Fibroblast of mammary gland (primary cell): ENCODE measurements at places on chromosomes 16 and 17.

- DNase-seq, result no peak
These were observed 86.0 kb upstream of the KIF2B start for GRCh38 chr17:53736516-53737240.

GRCh38 chr16:56399486-56399885 lies 25.9 kb downstream of the AMFR start:
- DNase-seq, result no peak

DNA sequence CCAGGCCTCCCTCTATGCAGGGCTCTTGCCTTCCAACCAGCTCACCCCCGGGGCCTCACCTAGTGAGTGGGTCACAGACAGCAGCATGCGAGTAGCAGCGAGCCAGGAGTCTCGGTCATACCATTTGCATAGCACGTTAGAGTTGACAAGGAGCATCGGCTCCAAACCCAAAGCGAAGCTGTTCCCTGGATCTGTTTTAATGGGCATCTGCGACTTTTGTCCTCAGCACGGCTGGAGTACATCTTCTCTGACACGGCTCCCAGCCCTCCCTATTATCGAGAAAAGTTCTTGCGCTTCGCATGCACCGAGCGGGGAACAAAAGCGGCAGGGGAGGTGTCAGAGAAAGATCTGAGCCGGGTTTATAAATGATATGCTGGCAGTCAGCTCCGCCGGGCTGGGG lies 253.3 kb downstream of the MAF start:
- DNase-seq, result no peak

GRCh38 chr17:40108970-40109824 lies 8.8 kb upstream of the NR1D1 start:
- peak; percentile 38 for DNase-seq

- DNase-seq, result no peak
These were observed 20.2 kb upstream of the CCL1 start for GRCh38 chr17:34383216-34383615.

DNA sequence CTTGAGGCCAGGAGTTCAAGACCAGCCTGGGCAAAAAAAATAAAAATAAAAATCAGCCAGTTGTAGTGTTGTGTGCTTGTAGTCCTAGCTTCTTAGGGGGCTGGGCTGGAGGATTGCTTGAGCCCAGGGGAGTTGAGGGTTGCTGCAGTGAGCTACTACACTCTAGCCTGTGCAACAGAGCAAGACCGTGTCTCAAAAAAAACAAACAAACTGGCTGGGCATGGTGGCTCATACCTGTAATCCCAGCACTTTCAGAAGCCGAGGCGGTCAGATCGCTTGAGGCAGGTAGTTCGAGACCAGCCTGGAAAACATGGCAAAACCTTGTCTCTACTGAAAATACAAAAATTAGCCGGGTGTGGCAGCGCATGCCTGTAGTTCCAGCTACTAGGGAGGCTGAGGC lies 4.9 kb upstream of the UBALD2 start:
- DNase-seq, result no peak

DNA sequence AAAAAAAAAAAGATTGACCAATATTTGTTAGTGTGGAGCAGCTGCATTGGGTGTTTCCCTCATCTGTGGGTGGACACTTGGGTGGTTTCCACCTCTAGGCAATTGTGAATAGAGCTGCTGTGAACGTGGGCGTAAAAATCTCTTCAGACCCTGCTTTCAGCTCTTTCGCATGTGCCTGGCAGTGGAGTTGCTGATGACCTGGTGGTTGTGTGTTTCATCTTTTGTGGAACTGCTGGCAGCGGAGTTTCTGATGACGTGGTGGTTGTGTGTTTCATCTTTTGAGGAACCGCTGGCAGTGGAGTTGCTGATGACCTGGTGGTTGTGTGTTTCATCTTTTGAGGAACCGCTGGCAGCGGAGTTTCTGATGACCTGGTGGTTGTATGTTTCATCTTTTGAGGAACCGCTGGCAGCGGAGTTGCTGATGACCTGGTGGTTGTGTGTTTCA lies 21.4 kb downstream of the ZC3H18 start:
- DNase-seq, result peak; percentile 98

DNA sequence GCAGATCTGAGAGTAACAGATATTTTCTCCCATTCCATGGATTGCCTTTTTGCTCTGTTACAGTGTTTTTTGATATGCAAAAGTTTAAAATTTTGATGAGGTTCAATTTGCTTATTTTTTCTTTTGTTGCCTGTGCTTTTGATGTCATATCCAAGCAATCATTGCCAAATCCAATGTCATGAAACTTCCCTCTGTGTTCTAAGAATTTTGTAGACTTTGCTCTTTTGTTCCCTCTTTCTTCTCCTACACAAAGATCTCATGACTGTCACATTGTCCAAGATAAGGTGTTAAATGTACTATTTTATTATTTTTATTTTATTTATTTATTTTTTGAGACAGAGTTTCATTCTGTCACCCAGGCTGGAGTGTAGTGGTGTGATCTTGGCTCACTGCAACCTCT lies 18.9 kb upstream of the KCNH6 start:
- no peak for DNase-seq

GRCh38 chr16:68022278-68022727 lies 729 bp downstream of the DDX28 start:
- DNase-seq, result peak; percentile 10

GRCh38 chr17:647324-648197 lies 67.1 kb downstream of the VPS53 start:
- no peak for DNase-seq

DNA sequence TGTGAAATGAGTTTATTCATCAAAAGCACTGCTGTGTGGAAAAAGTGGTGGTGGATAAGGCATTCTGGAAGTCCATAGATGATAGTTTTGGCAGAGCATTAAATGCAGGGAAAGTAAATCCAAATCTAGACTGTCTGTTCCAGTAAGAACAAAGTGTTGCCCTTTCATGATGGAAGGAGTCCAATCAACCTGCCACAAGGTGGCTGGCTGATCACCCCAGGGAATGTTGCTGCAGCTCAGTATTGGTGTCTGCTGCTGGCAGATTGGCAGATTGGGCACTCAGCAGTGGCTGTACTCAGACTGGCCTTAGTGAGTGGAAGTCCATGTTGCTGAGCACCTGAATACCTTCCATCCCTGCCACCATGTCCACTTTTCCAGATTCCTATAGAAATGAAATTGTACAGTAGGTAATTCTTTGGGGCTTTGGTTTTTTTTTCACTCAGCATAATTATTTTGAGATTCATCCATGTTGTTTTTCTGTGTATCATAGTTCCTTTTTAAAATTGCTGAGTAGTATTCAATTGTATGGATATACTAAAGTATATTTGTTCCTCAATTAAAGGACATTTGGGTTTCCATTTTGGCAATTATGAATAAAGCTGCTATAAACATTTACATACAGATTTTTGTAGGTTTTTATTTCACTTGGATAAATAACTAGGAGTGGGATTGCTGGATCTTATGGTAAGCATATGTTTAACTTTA lies 14.3 kb downstream of the DYNLL2 start:
- DNase-seq, result no peak

GRCh38 chr17:37842401-37842800 lies 81.8 kb upstream of the TBC1D3K start:
- DNase-seq, result no peak

- peak; percentile 79 for DNase-seq
These were observed 4.1 kb downstream of the MGAT5B start for GRCh38 chr17:76872221-76872873.

GRCh38 chr17:42518755-42519545 lies 17.1 kb upstream of the NAGLU start:
- DNase-seq, result no peak

DNA sequence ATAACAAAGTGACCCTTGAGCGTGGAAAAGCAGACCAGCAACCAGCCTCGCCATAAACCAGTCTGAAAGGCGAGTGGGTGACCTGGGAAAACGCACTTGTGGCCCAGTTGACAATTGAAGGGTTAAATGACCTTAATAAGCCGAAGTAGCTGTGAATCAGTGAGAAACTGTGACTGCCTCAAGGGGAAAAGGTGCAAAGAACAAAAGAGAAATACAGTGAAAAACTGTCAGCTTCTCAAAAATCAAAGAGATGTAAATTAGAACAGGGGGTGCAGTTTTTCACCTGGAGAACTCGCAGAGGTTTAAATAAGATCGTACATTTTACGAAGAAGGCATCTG lies 124.1 kb downstream of the CMIP start:
- DNase-seq, result no peak

DNA sequence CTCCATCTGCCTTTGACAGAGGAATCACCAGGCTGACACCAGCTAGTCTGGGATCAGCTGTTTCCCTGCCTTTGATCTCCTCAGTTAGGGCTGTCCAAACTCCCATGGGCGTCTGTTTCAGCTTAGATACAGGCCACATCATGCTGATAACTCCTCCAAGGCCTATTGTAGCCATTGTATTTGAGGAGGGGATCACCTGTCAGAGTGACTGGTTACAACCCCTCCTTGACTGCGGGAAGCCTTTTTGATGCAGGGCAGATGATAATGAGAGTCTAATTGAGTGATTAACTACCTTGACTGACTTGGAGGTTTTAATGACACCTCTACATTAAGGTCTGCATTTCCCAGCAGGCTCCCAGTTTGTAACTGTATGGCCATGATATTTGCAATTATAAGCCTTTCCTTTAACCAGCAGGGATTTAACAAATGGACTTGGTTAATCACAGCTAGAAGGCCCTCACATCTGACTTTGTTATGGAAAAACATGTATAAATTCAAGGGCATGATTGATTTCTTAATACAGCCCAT lies 863.5 kb downstream of the KCNJ2 start:
- DNase-seq, result no peak

GRCh38 chr17:9544221-9544620 lies 31.4 kb downstream of the STX8 start:
- DNase-seq, result no peak

DNA sequence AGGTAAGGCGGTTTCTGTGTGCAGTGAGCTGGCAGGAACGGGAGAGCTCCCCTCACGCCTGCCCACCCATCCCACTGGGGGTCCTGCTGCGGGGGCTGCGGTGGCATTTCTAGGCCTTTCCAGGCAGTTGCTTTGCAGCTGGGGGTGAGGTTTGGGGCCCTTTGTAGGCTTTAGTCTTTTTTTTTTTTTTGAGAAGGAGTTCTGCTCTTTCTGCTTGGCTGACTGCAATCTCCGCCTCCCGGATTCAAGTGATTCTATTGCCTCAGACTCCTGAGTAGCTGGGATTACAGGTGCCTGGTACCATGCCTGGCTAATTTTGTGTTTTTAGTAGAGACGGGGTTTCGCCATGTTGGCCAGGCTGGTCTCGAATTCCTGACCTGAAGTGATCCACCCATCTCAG lies 11.1 kb downstream of the TSC2 start:
- no peak for DNase-seq

GRCh38 chr16:74583926-74584666 lies 22.8 kb downstream of the GLG1 start:
- no peak for DNase-seq

DNA sequence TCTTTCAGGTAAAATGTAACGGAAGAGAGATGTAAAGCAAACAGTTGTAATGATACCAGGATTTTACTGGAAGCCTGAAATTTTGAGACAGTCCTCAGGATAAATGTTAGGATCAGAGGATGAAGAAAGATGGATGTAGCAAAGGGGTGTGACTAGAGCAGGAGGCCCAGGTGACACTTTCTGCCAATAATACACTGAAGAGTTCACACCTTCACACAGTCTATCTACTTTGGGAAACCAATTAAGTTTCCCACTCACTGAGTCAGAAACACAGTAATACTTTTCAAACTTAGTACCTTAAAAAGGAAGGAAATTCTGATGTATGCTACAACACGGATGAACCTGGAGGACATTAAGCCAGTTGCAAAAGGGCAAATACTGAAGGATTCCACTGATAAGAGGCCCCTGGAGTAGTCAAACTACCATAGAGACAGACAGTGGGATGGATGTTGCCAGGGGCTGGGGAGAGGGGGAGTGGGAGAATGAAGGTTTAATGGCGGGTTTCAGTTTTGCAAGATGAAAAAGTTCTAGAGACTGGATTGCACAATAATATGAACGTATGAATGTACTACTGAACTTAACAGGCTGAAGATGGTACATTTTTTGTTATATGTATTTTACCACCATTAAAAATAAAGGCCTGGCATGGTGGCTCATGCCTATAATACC lies 62.3 kb downstream of the CYTH1 start:
- no peak for DNase-seq

DNA sequence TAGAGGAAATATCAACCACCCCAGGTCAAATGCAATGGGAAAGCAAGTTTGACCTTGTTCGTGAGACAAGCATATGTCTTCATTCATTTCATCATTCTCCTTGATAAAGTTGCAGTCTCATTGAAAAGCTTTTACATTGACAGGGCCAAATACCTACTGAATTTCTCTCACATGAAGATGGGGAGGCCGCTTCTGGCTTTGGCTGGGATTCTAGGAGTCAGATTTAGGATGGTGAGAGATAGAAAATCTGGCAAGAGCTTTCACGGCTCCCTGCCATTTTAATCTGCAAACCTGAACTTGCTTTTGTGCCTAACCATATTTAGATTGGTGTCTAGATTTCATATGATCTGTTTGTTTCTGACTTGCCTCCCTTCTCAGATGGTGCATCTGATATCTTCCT lies 88.0 kb downstream of the TMEM100 start:
- no peak for DNase-seq

GRCh38 chr17:36597226-36597625 lies 4.2 kb upstream of the MRM1 start:
- DNase-seq, result no peak

DNA sequence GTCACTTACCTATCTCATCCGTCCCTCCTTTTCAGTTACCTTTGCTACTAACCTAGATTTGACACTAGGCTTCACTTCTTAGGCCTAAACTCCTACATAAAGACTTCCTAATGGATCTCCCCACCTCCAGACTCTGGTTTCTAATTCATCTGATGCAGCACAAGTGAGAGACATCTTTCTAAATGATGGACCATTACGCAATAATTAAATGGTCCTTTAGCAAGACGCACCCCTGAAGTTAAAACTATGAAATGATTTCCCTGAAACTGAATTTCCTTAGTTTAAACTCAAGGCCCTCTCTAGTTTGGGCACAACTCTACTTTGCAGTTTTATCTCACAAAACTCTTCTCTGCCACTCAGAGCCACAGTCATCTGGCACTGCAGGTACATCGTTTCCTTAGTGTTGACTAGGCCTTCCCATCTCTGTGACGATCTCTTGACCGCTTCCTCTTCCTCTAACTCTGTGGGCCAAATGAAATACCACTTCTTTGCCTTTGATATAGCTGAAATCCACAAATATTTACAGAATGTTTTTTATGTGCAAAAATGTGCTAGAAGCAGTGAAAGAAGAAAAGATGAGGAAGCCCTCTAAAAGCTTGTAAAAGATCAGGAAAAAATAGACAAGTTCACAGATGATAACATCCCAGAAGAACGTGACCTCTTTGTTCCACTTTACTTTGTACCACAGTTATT lies 3.3 kb downstream of the SYNRG start:
- DNase-seq, result no peak

GRCh38 chr17:33939959-33940358 lies 315.1 kb upstream of the CCL2 start:
- no peak for DNase-seq
